ENCODE measurements at places on chromosomes 13 and 19. TPM values are rescaled to one million over a fixed set of nuclear protein-coding genes. Genes with fewer than 3 reads are reported as not detected.

The SIGLEC12 gene
- not detected for total RNA-seq

The CEACAM4 gene
- total RNA-seq, result not detected

The KBTBD7 gene
- 1.5 TPM for total RNA-seq

The ATP8A2 gene
- 0.17 TPM for total RNA-seq

The GPC6 gene
- 6.7 TPM for total RNA-seq

The FFAR1 gene
- 1.7 TPM for total RNA-seq

DNA sequence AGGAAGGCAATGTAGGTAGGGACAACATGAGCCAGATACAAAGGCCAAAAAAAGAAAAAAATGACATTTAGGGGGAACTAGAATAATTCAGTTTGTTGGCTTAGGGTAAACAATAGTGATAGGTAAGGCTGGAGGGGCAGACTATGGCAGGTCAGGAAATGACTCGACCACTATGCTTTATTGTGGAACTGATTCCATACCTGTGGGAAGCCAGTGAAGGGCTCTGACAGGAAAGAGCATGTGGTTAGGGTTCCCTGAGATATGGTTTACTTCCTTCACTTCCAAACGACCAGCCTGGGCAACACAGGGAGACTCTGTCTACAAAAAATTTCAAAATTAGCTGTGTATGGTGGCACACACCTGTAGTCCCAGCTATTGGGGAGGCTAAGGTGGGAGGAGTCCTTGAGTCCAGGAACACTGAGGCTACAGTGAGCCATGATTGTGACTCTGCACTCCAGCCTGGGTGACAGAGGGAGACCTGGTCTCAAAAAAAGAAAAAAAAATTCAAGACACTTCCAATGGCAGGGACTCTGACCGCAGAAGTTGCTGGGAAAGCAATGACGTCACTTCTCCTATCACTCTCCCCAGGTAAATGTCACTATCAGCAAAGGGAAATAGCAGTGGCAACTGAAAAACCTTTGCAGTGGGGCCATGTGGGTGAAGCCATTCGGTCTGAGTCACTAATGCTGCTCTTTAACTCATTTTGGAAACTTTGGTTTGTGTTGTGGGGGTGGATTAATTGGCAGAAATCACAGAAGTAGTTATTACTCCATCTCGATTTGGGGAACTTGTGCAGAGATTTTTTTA lies 192.8 kb upstream of the TSC22D1 start:
- DNase-seq, result no peak

DNA sequence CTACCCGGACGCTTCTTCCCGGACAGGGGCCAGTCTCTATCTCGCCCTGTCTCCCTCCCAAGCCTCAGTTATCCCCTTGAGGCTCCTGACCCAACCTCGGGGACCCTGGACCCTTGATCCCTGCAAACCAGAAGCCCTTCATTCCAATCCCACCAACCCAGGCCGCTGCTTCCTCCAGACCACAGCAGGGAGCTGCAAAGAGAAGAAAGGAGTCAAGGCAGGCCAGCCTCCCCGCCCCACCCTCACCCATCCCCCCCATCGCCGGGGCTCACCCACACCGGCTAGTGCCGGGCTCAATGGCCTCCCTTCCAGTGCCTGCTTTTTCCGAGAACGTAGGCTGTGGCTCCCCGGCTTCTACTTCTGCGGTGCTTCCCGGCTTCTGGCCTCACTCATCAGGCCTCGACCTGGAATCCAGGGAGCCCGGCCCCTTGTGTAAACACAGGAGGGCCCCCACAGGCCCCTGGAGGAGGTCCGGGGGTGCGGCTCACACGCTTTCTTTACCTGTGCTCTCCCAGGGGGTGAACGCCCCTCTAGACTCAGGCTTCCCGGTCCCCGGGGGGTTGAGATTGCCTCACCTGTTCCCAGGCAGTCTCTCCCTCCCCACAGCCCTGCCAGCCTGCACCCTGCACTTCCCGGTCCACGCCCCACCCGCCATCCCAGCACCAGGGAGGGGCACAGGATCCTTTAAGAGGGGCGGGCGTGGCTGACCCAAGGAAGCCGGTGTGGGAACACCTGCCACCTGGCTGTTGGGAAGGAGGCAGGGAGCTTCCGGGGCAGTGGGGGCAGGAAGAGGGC lies at the start of gene FAM83E:
Gene FAM83E, minus strand, starts transcription at position 641 of the 795 bp plus-strand sequence. CDS start 1,704 bp downstream, outside the sequence.
- no peak for DNase-seq

DNA sequence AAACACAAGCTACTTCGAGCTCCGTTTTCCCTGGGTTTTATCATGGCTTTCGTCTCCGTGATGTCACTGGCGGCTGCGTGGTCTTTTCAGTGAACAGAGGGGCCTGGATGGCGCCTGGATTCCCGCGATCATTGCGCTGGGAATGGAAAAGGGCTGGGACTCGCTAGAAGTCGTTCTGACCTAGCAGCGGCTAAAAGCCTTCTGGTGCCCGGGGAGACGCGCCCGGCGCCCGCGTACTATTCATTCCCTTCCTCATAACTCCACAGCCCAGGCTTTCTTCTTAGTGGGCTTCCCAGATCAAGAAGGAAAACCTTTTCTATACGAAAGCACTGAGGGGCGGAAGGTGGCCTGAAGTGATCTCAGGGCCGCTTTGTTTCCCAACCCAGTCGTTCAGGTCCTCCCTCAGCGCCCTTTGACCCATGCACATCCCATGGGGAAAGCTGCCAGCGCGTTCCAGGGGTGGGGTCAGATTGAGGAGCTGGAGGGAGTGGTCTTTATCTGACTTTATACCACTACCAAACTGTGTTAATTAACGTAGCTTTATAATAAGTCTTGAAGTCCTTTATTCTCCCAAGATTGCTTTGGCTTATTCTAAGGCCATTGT lies 96.6 kb downstream of the ELF1 start:
- DNase-seq, result no peak

DNA sequence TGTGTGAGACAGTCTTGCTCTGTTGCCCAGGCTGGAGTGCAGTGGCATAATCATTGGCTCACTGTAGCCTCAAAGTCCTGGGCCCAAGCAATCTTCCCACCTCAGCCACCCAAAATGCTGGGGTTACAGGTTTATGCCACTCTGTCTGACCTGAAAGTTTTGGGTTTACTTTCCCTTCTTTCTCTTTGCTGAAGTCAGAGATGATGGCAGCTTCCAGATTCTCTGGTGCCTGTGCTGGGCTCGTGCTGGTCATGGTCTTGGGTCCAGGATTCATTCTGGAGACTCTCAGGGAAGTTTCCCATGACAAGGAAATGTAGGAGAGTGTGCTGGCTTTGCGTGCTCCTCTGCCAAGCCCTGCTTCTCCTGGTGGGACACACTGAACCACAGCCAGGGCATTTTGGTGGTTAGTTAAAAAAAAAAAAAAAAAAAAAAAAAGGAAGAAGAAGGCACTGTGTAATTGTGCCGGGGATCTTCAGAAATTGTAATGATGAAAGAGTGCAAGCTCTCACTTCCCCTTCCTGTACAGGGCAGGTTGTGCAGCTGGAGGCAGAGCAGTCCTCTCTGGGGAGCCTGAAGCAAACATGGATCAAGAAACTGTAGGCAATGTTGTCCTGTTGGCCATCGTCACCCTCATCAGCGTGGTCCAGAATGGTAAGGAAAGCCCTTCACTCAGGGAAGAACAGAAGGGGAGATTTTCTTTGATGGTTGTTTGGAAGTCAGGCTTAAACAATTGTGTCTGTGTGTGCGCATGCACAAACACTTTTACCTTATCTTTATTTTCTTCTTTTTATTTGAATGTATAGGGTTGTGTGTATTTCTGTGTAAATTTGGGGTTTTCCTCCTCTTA lies at the start of gene ALOX5AP:
Gene ALOX5AP, plus strand, starts transcription at position 519 of the 847 bp plus-strand sequence. Its CDS starts 63 bp downstream, at position 582.
- DNase-seq, result no peak

GRCh38 chr13:98997011-98997730 lies 19.3 kb upstream of the DOCK9 start:
- DNase-seq, result no peak

GRCh38 chr13:87234981-87235380 lies 436.2 kb upstream of the SLITRK5 start:
- DNase-seq, result no peak

GRCh38 chr19:51090471-51090870 lies 7.8 kb upstream of the KLK14 start:
- no peak for DNase-seq

- DNase-seq, result peak; percentile 93
Measured at GRCh38 chr19:44807652-44808462, 1.0 kb upstream of the BCAM start.

- DNase-seq, result no peak
Measured at GRCh38 chr13:42654212-42654611, 80.3 kb downstream of the TNFSF11 start.

DNA sequence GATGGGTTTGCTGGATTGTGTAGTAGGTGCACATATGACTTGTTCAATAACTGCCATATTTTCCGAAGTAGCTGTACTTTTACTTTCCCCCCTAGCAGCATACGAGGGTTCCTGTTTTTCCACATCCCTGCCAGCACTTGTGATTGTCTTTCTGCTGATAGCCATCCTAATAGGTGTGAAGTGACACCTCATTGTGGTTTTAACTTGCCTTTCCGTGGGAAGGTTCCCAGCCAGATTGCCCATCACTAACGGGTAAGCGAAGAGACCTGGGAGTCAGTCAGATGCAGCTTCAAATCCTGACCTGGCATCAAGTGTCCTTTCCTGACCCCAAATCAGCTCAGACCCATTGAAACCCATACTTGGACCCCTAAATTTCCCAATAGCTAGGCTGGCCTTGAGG lies 4.5 kb downstream of the CLPTM1 start:
- no peak for DNase-seq

DNA sequence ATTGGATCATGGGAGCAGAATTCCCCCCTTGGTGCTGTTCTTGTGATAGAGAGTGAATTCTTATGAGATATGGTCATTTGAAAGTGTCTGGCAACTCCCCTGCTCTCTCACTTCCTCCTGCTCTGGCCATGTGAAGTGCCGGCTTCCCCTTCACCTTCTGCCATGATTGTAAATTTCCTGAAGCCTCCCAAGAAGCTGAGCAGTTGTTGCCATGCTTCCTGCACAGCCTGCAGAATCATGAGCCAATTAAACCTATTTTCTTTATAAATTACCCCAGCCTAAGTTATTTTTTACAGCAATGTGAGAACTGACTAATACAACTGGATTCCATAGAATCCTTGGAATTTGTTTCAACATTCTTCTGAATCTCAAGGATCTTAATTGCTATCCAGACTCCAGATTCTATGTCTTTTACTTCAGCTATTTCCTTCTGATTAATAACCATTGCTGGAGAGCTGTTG lies 328.1 kb downstream of the SLITRK5 start:
- peak; percentile 74 for DNase-seq

DNA sequence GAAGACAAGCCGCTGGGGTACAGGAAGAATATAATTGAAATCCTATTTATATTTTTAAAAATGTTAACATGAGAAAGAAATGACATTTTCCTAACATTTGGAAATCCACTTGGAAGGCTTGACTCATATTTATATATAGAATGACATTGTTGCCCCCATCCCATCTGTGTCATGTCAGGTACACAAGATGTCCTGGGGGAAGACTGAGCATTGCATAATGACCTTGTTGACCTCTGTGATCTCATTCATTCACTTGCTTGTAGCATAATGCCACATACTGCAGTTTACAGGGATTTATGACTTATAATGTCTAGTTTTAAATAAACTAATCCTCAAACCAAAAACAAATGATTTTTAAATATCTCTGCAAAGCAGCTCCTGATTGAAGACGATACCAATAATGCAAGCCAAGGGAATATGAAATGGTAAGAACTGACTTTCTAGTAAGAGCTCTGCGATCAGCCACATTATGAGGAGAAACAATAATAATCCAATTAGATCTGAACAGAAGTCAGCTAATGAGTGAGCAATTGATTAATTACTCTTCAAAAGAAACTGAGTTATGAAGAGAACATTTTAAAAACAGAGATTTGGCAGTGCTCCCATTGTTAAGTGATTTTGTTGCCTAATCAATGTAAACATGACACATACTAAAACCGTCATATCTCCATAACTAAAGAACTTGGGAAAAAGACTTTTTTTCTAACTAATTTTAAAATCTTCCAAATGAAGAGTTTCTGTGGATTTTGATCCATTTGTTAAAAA lies 21.2 kb upstream of the VWA8 start:
- no peak for DNase-seq

DNA sequence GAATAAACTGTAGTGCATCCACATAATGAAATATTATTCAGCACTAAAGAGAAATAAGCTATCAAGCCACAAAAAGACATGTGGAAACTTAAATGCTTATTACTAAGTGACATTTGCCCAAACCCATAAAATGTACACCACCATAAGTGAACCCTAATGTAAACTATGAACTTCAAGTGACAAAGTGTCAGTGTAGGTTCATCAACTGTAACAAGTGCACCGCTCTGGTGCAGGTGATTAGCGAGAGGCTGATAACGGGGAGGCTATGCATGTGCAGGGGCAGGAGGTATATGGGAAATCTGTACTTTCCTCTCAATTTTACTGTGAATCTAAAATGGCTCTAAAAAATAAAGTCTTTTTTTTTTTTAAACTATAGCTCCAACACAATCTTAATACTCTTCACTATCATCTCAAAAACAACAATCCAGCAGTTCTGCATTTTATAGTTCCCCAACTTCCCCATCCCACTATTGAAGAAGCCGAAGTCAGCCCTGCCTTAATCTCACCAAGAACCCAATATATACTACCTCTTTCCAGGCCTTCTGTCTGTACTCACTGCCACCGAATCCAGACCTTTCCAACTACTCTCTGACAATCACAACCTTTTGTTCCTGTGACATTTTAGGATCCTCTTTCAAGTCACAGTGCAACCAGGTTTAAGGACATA lies 22.6 kb downstream of the ELF1 start:
- no peak for DNase-seq

- DNase-seq, result no peak
Measured at GRCh38 chr19:19040417-19040816, 7.0 kb downstream of the ARMC6 start.

DNA sequence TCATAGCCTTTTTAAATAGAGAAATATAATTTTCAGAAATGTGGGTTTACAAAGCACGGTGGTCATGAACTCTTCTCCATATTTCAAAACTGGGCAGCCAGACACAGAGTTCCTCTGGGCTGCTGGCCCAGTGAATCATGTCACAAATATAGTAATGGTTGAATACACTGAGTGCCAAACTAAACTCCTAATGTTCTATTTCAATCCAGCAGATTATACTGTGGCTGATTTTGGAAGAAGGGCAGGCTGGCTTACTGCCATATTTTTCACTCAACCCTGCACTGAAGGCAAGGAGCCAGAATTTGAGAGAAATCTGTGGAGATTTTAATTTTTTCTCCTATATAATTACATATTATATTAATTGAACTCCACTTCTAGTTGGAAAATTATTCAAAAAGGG lies 17.0 kb upstream of the PRR20A start:
- no peak for DNase-seq

- no peak for DNase-seq
Measured at GRCh38 chr19:5674714-5675113, 5.6 kb downstream of the MICOS13 start.

GRCh38 chr13:111518161-111518792 lies 197.8 kb downstream of the TEX29 start:
- DNase-seq, result no peak

GRCh38 chr13:48873587-48873986 lies 102.1 kb upstream of the FNDC3A start:
- DNase-seq, result no peak

DNA sequence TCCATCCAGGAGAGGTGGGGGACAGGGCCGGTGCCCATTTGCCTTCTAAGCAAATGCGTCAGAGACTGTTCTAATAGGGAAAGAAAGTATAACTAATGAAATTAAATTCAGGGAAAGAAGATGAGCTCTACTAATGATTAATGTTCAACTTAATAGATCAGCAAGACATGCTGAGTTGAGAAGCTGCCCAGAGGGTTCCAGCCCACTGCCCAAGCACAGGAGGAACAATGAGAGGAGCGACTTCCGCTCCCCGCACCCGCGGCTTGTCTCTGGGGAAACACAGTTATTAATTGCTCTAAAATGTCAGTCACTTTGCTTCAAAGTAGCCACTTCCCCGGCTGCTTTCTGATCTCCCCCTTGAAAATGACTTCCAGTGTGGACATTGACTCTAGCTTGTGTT lies 331.3 kb downstream of the UQCRFS1 start:
- DNase-seq, result peak; percentile 25

- no peak for DNase-seq
Measured at GRCh38 chr13:44732503-44733098, 156.5 kb upstream of the TSC22D1 start.

Measured in Caki2 (cell line).